Urothelium cell line (cell line): ENCODE measurements at places on chromosomes 12 and 14.

DNA sequence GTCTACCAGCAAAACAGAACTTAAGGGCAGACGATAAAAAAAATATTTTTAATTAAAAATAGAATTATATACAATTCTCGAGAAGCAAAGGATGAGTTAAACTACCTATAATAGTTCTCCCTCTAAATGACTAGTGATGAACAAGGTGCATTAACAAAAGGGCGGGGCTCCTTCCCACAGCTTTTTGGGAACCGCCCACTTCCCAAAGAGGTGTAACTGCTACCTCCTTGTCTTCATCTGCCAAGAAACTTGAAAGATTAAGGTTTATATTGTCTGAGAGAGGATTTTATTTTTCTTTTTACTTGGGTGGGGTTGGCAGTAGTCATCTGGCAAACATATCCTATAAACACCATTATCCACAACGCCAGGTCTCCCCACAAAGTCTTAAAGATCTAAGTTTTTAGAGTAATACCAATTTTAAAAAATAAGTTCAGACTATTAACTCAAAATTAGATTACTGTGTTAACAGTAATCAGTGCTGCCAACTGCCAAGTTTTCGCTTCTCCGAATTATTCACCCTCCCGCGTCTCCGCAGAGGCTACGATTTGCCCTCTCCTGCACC lies 938 bp downstream of the RALGAPA1 start:
- DNase-seq = peak; percentile 23

GRCh38 chr12:49147384-49147783 lies 16.2 kb upstream of the TUBA1B start:
- no peak for DNase-seq

DNA sequence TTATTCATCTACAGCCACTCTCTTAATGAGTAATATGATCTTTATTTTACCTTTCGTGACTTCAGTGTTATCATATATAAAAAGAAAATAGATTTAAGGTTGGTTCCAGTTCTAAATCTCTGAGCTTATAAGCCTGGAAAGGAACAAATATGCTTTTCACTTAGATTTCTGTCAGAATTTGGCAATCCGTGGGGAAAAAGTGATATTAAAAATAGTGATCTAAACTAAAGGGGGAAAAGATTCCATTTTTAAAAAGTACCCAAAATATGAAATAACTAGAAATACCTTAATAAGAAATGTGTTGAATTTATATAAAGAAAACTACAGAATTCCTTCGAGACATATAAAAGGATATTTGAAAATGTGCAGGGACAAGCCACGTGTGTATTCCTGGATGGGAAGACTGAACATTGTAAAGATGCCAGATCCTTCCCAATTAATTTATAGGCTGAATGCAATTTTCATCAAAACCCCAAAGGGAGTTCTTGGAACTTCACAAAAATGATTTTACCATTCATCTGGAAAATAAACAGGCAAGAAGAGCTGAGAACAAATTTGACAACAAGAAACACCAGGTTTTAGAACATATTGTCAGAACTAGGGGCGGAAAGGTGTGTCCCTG lies 142.5 kb downstream of the EFCAB11 start:
- no peak for DNase-seq

DNA sequence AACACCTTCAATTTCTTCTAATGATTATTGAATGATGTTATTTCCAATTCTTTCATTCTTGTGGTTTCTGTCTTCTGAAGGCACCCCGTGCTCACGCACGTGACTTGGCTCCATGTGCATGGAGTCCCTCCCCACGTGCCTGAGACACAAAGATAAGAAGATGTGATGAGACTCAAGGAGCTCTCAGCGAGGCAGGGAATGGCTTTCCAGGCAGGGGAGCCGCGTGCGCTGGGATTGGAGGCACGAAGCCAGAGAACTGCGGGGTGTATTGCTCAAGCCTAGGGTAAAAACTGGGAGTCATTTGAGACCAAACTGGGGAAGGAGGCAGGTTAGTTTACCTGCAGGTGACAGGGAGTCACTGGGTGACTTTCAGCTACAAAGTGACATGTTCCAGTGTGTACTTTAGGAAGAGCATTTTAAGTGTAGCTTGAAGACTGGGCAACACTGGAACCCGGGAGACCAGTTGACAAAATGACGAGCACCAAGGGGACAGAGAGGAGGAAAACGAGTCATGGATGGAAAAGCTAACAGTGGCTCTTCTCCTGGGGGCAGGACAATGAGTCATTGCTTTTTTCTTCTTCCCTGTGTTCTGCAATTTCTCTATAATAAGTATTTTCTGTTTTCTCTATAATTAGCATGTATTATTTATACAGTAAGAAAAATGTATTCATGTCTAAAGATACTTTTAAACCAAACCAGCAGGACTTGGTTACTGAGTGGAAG lies 311.7 kb upstream of the FKBP4 start:
- no peak for DNase-seq
